ENCODE measurements at places on chromosomes 5 and 9.

DNA sequence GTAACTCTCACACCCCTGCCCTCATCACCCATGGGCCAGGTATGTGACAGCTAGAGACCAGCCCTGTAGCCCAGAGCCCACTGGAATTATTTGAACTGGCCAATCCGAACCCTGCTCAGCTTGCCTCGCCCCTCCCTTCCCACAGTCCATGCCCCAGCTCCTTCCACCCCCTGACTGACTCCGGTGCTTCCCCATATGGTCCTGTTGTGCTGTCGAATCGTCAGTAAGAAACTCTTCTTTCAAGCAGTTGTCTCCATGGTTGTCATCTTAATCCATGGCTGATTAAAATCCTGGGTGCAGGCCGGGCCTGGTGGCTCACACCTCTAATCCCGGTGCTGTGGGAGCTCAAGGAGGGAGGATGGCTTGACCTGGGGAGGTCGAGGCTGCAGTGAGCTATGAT lies 118.5 kb downstream of the COL23A1 start:
- no peak for DNase-seq

DNA sequence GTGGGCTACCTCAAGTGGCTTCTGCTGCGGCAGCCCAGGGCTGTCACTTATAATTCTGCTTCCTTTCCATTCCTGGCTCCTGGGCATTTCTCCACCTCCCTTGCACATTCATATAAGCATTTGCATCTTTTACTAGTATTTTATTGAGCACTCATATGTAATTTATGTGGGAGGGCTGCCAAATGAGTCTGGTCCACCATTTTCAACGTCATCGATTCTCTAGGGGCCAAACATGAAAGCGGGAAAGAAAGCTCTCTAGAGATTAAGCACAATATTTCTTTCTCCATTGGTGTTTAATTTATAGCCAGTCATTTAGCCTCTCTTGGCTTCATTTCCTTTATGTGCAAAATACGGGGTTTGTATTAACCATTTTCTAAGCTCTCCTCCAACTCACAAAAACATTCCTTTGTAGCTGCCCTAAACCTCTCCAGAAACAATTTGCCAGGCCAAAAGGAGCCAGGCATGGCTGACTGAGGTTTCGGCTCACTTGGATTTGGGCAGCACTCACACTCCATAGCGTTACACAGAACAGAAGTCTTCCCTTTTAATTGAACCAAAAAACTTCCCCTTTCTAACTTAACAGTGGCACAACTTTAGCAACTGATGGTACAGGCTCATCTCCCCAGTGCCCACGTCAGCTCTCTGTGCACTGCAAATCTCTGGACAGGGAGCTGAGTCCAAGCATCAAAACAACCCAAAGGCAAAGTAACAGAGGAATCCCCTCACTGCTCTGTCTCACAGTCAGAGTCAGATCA lies 183.5 kb downstream of the ROR2 start:
- no peak for DNase-seq

GRCh38 chr5:126462239-126463014 lies 39.2 kb downstream of the GRAMD2B start:
- DNase-seq = no peak

DNA sequence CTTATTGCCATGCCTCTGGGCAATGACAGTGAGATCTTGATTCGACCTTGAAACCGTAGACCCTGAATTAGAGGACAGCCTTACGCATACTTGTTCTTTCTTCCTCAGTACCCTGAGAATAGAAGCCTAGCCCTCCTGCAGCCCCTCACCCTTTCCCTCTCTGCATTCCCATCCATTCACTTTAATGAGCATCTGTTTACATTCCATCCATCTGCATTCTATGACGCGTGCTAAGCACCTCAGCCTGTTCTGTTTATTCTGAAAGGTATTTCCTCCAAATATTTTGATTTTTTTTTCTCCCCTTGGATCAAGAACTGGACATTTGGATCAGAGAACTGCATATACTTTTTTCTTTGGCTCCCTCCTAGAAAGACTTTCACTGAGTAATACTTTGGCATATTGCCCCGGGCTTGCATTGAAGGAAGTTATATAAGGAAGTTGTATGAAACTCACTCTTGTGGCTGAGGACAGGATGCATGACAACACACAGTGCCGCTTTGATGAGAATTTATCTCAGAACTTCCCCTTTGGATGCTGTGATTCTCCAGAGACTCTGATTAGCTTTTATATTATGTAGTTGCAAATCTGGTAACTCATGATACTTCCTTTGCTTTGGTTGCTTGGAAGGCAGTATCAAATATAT lies 15.7 kb downstream of the TMEM8B start:
- no peak for DNase-seq

GRCh38 chr9:91758491-91758981 lies 191.5 kb downstream of the ROR2 start:
- no peak for DNase-seq

DNA sequence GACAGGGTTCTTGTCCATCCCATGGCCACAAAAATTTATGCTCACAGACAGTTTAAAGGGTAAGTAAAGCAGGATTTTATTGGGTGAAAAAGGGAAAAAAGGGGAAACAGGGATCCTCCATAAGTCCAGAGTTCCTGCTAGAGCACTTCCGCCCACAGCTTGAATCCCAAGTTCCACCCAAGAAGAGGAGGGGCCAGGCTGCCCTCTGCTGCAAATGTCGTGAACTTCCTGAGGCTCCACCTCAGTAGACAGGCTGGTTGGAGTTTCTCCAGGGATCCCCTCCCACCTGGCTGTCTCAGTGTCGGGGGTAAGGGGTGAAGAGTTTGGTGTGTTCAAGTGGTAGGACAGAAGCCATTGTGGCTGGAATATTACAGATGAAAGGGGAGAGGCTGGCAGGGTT lies 275.0 kb upstream of the SGCD start:
- DNase-seq = no peak

- no peak for DNase-seq
Observed at GRCh38 chr9:88587182-88587581, 52.2 kb downstream of the NXNL2 start.

GRCh38 chr9:124017929-124018729 lies 6.6 kb downstream of the LHX2 start:
- DNase-seq = no peak

GRCh38 chr5:135715267-135716055 lies 119.0 kb upstream of the SLC25A48 start:
- DNase-seq = no peak

DNA sequence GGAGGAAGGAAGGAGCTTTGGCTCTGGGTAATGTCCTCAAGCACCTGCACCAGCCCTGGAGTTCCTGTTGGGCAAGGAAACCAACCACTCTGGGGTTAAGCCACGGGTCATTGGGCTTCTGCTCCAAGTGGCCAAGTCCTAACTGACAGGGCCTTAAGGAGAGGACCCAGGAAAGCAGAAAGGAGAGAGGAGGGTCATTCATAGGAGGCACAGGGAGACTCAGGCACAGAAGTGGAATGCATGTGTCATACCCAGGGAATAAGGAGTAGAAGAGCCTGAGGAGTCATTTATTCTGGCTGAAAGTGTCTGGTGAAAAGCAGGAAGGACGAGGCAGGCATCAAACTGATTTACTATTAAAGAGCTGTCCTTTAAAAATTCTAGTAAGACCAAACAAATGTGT lies 129.2 kb downstream of the DMRT2 start:
- no peak for DNase-seq

Measured in NCI-H2029 treated with DMSO at 0.1 percent for 48 hours (cell line).